Right ventricle myocardium inferior (tissue), 1 donor: ENCODE measurements at places on chromosomes 12 and 14. TPM values are rescaled to one million over a fixed set of nuclear protein-coding genes. Genes with fewer than 3 reads are reported as not detected.

PZP gene
- 0.30 TPM for total RNA-seq

GALNT16 gene
- total RNA-seq = 94.9 TPM

DPY19L2 gene
- 41.0 TPM for total RNA-seq

CLEC1B gene
- total RNA-seq = not detected

PAPLN gene
- total RNA-seq = 2.5 TPM

TAOK3 gene
- 20.3 TPM for total RNA-seq

PMCH gene
- total RNA-seq = not detected

C14orf180 gene
- 40.0 TPM for total RNA-seq

SBNO1 gene
- total RNA-seq = 25.8 TPM

- DNase-seq = no peak
These were observed 11.1 kb upstream of the INF2 start for GRCh38 chr14:104678346-104678745.

DNA sequence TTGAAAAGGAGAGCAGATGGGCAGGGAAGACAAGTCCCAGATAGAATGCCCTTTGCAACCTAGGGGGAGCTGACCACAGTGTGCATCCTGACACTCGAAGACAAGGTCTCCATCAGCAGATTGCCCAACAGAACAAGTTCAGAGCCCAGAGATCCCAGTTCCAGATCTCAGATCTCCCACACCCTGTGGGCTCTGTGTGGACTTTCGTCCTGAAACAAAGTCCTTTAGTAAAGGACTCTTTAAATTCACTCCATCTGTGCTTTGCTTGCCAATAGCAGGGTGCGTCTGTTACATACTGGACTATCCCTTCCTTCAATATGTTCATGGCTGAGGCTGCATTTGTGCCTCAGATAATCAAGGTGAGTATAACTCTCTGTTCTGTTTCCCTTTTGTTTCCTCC, 8.7 kb upstream of the C1RL start:
- no peak for DNase-seq

DNA sequence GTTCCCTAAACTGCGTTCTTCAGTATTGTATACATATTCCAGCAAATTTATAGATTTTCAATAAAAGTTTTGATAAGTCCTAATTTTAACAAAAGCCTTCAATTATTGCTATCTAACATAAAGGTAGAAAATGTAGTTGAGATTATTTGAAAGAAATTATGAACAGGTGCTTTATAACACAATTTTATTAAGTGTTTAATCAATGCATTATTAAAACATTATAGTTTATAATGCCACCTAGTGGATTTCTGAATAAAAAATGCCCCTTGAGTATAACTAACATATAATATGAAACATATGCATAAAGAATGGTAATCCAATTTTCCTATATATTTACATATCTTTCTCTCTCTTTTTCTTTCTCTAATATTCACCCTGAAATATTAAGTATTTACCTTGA, 515.3 kb downstream of the SLC6A15 start:
- no peak for DNase-seq

DNA sequence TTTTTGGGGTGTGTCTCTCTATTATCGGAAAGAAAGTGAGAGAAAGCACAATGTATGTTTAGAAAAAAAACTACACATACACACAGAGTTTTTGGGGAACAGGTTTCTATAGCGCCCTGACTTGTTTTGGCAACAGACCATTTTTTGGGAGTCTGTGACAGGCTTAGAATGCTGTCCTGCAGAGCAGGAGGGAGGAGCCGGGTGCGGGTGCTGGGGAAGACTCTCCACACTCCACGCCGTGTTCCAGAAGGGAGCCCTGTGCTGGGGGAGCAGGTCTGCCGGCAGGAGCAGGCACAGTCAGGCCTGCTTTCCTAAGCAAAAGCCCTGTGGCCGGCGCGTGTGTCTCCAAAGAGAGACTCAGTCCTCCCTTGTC, 26.5 kb downstream of the CD9 start:
- DNase-seq = peak; percentile 87

- no peak for DNase-seq
These were observed 106.1 kb downstream of the PDE3A start for GRCh38 chr12:20474443-20474842.

- DNase-seq = no peak
These were observed 204.7 kb downstream of the BCL11B start for GRCh38 chr14:99067141-99067920.

DNA sequence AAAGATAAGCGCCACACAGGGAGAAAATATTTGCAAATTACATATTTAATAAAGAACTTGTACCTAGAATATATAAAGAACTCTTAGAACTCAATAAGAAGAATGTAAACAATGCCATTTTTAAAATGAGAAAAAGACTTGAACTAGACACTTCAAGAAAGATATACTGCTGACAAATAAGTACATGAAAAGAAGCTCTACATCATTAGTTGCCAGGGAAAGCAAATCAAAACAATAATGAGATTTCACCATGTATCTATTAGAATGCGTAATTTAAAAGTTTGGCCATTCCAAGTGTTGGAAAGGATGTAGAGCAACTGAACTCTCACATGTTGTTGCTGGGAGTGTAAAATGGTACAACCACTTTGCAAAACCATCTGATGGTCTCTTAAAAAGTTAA, 6.9 kb upstream of the CLEC4E start:
- no peak for DNase-seq

- DNase-seq = peak; percentile 52
These were observed 14.5 kb upstream of the FBRSL1 start for GRCh38 chr12:132475304-132476037.

DNA sequence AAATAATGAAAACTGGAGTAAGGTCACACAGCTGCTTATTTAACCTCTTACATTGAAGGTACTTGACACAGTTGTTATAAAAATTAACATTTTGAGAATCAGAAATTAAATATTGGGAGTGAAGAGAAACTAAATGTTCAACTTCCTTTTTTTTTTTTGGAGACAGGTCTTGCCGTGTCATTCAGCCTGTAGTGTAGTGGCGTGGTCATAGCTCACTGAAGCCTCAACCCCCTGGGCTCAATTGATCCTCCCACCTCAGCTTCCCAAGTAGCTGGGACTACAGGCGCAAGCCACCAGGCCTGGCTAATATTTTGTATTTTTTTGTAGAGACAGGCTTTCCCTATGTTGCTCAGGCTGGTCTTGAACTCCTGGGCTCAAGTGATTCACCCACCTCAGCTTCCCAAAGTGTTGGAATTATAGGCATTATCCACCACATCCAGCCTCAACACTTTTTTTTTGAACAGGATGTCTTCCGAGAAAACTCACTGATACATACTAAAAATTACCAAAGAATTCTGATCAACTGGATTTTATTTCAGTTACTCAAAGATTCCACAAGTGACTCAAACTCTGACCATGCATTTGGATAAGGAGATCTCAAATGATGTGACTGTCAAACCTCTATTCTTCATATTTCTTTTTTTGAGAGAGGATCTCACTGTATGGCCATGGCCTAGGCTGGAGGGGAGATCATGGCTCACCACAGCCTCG, 35.4 kb downstream of the SGPP1 start:
- DNase-seq = no peak

DNA sequence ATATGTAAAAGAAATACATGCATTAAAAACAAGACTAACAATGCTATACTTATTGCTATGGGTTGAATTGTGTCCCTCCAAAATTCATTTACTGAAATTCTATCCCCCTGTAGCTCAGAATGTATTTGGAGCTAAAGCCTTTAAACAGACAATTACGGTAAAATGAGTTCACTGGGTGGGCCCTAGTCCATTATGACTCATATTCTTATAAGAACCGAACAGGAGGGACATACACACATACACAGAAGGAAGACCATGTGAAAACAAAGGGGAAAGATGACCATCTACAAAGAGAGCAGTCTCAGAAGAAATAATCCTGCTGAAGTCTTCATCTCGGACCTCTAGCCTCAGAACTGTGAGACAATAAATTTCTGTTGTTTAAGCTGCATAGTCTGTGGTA, 77.1 kb upstream of the ANKS1B start:
- no peak for DNase-seq

DNA sequence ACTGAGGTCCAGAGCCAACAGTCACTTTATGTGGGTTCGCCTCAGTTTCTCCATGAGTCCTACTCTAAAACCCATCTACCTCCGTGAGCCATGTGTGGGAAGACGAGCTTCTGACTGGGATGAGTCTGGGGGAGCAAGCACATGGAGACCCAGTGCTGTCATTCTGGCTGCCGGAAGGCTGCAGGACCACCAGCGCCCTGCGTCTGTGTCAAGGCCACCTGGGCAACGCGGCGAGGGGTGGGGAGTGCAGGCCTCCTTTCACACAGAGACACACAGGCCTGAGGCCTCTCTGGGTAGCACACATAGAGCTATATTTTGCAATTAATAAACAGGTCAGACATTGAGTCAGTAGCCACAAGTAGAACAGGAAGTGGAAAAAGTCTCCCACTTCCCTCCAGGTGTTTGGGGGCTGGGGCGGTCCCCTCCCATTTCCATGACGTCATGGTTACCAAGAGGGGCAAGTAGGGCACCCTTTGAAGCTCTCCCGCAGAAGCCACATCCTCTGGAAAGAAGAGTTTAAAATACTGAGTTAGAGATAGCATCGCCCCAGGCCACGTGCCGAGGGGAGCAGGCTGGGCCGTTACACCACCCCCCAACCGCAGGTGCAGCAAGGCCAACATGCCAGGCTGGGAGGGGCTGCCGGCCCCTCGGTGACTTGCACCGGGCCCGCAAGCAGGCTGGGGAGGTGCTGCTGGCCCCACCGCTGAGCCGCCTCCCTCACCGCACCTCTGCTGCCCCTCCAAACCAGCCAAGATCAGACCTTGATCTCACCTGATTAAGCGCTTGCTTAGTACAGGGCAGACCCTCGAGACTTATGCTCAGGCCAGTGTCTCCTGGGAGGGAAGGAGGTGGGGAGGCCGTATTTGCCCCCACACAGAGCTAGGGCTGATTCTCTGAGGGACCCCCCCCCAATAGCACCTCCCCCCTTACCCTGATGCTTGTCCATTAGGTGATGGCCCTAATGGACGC, 32.7 kb downstream of the DAD1 start:
- DNase-seq = peak; percentile 73

DNA sequence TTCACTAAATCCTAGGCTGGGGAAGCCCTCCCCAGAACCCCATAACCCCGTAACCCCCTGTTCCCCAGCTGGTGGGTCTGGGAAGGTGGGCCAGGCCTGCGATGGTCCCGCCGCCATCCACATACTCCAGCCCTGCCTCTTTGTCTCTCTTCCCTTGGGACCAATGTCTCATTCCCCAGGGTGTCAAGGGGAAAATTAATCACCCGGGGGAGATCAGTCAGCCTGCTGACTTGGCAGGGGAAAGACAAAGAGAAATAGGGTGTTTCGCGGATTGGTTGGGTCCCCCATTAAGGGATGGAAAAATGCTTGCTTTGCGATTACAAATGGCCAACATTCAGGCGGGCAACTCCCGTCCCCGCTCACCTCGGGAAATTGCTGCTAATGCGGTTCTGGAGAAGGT, 60.6 kb upstream of the LHX5 start:
- no peak for DNase-seq

GRCh38 chr12:62635649-62636048, 169.0 kb downstream of the MON2 start:
- DNase-seq = no peak

DNA sequence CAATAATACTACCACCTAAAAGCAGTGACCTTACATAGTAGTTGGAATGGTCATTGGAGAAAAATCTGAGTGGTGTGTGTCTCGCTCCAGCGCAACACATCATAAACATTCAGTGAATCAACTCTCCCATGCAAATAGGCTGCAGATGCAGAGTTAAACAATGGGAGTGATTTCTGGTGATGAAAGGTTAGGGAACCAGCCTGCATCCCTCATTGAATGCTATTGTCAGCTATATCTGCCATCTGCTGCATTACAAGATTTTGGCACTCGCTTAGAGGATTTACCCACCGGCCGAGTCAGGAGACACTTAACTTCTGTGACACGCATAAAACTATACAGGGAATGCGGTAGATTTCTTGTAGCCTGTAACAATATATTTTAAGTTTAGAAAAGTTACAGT, 900.9 kb downstream of the FLRT2 start:
- no peak for DNase-seq

GRCh38 chr14:72675126-72675525, 218.8 kb downstream of the DPF3 start:
- DNase-seq = no peak

DNA sequence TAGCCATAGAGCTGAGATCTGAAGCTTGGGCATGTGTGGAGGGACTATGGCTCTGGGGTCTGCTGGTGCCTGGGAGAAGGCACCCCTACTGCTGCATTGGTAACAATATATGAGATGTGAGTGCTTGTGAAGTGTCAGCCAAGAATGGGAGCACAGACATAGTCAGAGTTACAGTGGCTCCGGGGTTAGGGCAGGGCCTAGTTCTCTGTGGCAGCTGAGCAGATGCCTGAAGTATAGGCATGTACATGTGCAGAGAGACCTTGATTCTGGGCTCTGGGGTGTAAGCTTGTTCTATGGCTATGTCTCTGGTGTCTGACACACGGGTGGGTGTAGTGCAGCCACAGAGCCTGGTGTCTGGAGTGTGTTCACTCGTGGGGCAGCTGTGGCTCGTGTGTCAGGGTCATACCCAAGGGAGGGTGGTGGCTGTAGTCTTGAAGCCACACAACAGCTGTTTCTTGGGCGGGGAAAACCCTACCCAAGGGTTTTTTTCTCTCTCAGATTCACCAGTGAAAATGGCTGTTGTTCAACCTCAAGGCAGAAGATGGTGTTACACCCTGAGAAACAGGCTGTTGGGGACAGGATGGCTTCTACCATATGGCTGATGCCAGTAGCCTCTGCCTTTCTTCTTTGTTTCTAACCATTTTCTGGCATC, 11.9 kb upstream of the TCL1A start:
- no peak for DNase-seq

DNA sequence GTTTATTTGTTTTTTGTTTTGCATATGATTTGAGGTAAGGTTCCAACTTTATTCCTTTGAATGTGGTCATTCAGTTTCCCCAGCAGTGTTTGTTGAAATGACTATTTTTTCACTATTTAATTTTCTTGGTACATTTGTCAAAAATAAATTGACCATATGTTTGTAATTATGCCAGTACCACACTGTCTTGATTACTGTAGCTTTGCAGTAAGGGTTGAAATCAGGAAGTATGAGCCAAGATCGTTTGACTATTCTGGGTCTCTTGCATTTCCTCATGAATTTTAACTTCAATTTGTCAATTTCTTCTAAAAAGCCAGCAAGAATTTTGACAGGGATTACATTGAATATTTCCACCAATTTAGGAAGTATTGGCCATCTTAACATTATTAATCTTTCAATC, 199.3 kb upstream of the PPFIA2 start:
- DNase-seq = no peak

DNA sequence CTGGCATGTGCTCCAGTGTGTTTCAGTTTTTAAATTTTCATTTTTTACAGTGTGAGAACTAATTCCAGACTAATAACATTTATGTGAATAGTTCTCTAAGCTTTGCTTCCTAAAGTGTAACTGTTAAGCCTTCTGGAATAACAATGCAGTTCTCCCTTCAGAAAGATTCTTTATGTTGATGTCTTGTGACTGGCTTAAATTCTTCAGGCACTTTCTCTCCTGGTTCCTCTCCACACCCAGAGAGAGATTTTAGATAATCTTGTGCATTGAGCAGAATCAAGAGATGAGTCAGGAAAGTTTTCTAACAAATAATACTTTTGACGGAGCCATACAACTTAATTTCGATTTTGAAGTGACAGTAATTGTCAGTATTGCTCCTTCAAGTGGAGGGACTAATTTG, 118.5 kb downstream of the RAD51B start:
- DNase-seq = no peak
